T-helper 2 cell (primary cell): ENCODE measurements at places on chromosomes 5 and 9.
A peak's percentile ranks its signal among the peaks of the same experiment; 100 is the strongest.

DNA sequence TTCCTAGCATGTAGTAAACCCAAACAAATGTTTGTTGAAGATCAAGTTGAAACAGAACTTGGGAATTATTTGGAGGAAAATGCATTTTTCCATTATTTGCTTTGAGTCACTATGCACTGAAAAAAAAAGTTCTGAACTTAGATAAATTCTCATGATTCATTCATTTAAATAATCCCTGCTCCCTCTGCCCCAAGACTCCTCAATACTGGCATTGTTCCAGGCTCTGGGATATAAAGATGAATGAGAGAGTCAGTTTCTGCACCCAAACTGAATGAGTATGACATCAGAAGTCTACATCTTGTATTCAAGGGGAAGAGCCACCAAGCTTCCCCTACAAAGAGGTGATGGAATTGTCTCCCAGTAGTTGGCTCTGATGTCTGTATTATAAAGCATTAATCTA, 123.9 kb downstream of the SEC61B start:
- no peak for DNase-seq

- no peak for DNase-seq
Observed at GRCh38 chr5:103243665-103244064, 14.9 kb upstream of the MACIR start.

- no peak for DNase-seq
Observed at GRCh38 chr5:141208478-141208877, at the start of gene PCDHB12. Gene PCDHB12, plus strand, starts transcription at chr5:141208719. Its CDS starts 189 bp downstream, at chr5:141208908.

GRCh38 chr9:110293248-110293647, 36.9 kb upstream of the TXN start:
- no peak for DNase-seq

DNA sequence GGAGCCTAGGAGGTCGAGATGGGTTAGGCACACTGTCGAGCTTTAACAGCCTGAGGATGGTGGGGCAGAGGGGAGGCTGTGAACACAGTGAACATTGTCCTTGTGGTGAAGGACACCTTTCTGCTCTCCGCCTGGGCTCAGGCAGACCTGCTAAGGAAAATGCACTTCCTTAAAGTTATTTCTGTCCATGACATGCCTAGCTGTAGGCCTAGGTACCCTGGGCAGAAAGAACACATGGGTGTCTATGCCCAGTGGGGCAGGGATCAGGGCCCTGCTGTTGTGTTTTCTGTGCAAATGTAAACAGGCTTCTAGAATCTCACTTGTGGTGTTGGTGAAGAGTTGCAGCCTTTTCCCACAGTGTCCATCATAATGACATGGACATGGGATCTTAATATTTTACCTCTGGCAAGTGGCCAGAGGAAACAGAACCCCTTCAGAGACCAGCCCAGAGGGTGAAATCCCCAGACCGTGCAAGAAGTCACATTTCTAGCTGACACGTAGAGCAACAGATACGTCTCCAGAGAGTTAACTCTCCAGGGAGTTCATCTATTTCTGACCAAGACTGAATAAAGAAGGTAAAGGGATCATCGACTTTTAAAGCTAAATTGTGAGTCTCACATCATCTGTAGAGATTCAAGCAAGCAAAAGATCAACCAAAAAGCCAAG, 79.2 kb downstream of the C9orf152 start:
- DNase-seq, result no peak

- no peak for DNase-seq
Observed at GRCh38 chr9:72256931-72257330, 107.7 kb downstream of the GDA start.

DNA sequence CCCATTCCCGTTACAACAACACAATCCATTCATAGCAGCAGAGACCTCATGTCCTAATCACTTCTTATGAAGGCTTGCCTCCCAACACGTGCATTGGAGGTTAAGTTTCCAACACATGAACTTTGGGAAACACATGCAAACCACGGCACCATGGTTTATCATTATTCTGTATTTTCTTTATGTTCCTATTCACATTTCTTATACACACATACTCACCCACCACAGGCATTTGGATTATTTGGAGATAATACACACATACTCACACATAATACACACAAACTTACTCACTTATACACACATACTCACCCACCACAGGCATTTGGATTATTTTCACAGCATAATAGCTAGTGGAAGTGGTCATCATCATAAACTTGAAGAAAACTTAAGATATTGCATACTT, 75.6 kb downstream of the C7 start:
- no peak for DNase-seq

- DNase-seq, result no peak
Observed at GRCh38 chr9:134765785-134766184, 114.8 kb upstream of the FCN2 start.

- no peak for DNase-seq
Observed at GRCh38 chr9:133104718-133105460, 16.2 kb downstream of the RALGDS start.

DNA sequence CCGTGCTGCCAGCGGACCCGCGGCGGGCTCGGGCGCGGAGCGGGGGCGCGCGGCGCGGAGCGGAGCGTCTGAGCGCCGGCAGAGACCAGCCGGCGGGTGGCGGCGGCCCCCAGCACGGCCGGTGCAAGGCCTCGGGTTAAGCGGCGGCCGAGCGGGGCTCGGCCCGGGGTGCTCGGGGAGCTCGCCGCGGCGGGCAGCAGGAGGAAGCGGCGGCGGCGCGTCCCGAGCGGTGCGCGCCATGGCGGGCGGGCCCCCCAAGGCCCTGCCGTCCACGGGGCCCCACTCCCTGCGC, 150 bp downstream of the SNX30 start:
- DNase-seq, result no peak

- no peak for DNase-seq
Observed at GRCh38 chr9:133128152-133128551, 7.1 kb upstream of the RALGDS start.

DNA sequence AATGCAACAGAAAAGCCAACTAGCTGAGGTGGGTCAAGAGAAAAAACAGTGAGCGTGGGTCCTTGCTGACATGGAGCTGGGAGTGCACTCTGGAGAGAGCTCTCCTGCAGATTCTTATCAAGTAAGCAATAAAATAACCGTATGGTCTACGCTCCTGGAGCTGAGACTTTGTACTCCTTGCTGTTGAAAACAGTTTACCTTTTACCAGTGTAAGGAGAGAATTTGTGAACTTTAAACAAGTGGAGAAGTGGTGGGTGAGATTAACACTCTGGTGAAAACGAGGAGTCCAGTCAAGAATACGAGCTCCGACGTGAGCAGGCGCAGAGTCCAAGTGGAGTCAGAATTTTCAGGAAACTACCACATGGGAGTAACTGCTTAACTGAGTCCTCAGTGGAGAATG, 156.1 kb upstream of the ERCC6L2 start:
- no peak for DNase-seq

- DNase-seq, result no peak
Observed at GRCh38 chr9:124615100-124615742, 108.0 kb upstream of the NR5A1 start.

GRCh38 chr5:138641547-138642298, 66.5 kb upstream of the HSPA9 start:
- peak; percentile 37 for DNase-seq

- no peak for DNase-seq
Observed at GRCh38 chr9:135805422-135806022, 101.8 kb downstream of the CAMSAP1 start.

- no peak for DNase-seq
Observed at GRCh38 chr5:41815663-41816229, 54.5 kb downstream of the OXCT1 start.

DNA sequence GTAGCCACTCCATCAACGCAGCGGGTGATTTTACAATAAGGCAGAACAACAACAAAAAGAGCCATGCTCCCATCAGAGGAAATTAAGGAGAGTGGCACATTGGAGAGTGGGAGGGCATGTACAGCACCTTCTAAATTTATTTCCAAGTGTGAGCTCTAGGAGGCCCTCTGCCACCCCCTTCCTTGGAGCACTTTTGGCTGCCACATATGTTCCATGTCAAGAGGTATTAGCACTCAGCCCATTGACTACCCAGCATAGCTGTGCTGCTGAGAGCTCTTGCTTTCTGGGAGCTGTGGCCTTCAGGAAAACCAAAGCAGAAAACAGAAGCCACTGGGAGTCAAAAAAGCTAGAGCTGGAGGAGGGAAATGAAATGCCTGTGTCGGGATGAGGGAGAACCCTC, 200.2 kb upstream of the PANK3 start:
- no peak for DNase-seq

DNA sequence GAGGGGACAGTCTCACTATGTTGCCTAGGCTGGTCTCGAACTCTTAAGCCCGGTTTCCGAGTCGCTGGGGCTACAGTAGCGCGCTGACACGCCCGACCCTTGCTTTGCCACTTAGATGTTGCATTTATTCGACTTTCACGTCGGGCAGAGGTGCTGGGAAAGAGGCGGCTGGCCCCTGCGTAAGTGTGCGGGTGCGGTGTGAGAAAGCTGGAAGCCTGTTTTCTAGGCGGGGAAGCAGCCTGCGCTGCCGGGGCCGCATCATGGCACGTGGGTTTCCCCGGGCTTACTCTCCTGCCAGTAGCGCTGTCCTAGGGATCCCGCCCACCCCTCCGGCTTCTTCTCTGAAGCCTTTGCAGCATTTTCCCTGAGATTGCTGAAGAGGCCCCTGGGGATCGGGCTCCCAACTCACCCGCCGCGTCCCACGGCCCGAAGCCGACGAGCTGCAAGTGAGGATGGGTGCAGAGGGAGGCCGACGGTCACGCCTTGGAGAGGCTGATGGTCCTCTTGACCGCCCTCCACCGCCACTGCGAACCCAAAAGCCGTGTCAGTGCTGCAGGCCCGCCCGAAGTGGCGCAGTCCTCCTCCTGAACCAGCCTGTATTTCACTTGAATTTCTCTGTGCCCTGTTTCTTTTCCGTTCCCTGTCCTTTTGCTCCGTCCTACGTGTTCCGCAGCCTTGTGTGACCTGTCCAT, 5.8 kb upstream of the TRIM41 start:
- DNase-seq, result peak; percentile 47

- DNase-seq, result no peak
Observed at GRCh38 chr5:142403583-142403982, 78.8 kb upstream of the SPRY4 start.

DNA sequence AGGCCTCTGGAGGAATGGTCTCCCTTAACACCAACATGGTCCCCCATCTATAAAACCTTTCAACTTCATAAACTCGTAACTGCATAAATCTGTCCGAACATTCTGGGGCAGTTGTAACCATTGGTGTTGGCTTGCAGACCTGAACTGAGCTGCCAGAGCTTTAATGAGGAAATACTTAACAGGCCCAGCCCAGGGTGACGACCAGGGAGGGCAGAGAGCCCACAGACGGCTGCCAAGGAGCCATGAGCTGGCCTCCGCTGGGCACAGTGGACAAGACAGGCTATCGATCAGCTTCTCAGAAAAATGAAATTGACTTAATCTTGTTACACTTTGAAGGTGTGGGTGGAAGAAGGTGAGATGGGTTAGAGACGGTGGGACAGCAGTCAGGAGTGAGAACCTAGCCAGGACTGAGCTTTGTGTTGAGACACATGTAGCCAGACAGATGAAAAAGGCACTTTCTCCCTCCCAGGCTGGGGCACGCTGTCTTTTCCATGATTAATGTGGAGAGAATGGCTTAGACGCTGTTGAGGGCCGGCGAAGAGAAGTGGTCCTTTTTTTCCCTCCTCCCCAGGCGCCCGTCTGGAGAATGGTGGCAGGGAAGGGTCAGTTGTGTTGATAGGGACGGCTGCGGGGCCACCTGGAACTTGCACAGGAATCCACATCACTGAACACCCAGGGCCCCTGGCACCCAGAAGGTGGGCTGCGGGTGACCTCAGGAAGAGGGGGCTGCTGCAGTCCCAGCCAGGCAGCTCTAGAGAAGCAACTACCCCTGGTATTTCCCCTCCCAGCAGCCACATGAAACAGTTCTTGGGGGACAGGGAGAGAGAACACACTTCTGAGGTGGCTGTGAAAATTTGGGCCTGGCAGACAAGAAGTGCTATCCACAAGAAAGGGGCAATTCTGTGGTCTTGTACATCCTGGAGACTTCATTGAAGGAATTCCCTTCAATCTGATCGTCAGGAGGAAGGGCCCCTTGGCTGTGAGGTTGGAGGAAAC, 27.3 kb upstream of the TCOF1 start:
- no peak for DNase-seq

DNA sequence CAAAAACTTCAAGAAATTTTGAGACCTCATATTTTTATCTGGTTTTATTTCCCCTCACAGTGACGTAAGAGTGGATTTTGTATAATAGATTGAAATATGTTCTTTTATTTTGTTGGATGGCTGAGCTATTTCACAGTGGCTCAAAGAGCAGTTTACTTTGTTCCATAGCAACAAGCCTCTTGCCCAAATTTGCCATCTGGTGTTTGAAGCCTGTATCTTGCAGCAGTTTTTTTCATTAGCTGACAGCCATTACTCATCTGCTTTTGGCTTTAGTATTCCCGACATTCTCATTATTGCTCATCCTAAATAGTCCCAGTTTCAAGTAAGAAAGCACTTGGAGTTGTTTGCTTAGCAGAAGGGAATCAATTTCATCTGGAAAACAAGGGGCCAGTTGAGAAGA, 36.3 kb downstream of the GDA start:
- DNase-seq, result no peak

GRCh38 chr5:29162297-29162696, 2031.2 kb upstream of the CDH6 start:
- no peak for DNase-seq

- DNase-seq, result no peak
Observed at GRCh38 chr9:94826644-94827410, 100.3 kb downstream of the AOPEP start.

GRCh38 chr5:148645527-148645926, 8.8 kb downstream of the HTR4 start:
- DNase-seq, result no peak

DNA sequence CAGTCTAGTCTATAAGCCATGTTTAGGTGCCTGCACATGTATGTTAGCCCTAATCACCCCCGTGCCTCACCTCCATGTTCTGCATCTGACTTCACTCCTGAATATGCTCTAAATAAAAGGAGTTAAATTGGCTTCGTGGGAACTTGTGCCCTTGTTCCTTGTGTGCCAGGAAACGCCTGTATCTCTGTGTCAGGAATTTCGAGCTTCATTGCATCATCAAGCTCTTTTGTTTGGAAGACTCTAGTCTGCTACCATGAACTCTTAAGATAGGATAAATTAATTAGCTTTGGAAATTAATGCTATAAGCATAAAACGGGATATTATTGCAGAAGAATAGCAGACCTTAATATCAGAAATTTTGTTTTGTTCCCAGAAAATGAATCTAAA, 99.2 kb downstream of the ADCY2 start:
- no peak for DNase-seq

DNA sequence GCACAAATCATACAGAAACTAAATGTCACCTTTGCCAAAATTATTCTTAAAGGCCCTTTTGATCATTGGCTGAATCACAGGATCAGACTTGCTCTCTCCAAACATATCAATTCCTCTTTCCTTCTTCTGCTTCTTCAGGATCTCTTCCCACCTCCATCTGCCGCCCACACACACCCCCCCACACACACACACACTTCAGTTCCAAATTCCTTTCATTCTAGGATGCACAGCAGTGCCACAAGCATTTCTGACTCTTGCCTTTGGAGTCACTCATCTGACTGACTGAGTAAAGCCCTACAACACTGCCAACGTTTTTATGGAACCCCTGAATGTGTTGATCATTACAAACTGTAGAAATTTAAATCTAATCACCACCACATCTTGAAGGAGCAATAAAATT, 22.9 kb downstream of the DNAH5 start:
- DNase-seq, result no peak

- no peak for DNase-seq
Observed at GRCh38 chr5:101103874-101104273, 200.8 kb upstream of the ST8SIA4 start.
